Activated CD8-positive, alpha-beta memory T cell treated with anti-CD3 and anti-CD28 coated beads for 48 hours (primary cell): ENCODE measurements at places on chromosomes 12 and 14.

DNA sequence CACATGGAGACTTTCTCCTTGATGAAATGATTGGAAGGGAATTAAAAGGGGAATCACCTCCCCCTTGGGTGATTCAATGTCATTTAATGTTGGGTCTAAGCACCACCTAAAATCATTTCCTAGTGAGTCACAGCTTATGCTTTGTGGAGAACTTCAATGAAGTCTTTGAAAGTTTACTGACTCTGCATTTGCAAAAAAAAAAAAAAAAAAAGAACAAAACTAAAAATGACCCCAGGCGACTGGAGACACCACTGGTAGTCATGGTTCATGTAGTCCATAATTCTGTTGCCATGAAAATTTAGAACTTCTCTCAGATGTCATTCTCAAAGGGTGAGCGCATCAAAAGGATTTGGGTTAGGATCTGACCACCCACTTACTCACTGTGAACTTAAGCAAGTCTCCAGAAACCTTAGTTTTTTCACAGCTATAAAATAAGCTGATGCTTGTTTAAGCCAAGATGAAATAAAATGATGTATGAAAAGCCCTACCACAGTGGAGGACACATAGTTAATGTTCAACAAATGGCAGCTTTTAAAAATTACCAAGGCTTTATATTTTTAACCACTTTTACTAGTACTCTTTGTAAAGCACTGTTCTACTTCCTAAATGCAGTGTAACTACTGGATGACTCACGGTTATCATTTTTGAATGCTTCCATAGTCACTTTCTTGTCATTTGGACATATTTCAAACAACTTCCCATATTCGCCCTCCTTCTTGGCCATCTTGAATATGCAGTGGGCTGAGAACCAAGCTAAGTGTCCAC, 18.1 kb upstream of the KSR2 start:
- DNase-seq, result no peak

DNA sequence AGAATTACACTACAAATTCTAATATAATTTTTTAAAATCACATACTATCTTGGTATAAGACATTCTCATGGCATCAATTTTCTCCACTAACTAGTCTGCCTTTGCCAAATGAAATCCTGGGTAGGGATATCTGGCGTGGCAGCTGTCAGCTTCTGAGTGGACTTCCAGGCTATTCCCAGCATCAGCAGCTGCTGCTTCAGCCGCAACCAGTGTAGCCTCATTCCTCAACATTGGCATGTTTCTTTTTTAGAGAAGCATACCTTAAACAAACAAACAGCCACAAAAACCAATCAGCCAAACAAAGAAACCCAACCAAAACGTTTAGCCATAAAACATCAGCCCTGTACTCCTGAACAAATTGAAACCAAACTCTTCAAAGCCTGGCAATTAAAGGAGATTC, 235.8 kb downstream of the SSPN start:
- DNase-seq, result no peak

GRCh38 chr12:4302881-4303280, 18.1 kb upstream of the TIGAR start:
- DNase-seq, result no peak

- DNase-seq, result peak; percentile 19
Observed at GRCh38 chr14:53109105-53110041, 43.8 kb downstream of the DDHD1 start.

- DNase-seq, result no peak
Observed at GRCh38 chr12:80019691-80020090, 79.6 kb upstream of the OTOGL start.

DNA sequence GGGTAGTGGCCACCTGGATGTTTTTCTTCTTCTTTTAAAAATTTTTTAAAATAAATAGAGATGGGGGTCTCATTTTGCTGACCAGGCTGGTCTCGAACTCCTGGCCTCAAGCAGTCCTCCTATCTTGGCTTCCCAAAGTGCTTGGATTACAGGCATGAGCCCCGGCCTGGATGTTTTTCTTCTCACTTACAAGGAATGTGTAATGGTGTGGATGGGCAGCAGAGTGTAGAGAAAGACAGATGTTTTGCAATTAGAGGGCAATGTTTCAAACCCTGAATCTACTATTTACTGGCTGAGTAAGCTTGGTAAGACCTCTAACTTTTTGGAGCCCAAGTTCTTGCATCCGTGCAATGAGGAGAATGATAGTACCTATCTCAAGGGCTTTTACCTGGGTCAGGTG, 48.1 kb downstream of the ADCK1 start:
- no peak for DNase-seq

DNA sequence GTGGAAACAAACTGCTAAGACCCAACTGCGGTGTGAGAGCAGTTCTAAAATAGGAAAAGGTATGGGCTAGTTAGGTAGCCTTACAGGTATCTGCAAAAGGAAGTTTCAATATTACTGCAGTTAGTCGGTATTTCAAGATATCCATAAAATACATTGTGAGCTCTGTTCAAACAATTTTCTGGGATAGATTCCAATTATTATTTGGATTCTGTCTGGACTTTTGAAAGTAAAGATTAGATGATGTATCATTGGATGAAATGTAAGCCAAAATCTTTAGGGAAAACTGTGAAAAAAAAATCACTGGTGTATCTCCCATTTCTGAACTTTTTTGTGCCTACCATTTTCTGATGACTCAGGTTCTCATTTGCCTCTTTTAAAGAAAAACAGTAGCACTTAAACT, 621.6 kb downstream of the CCER1 start:
- DNase-seq, result no peak

GRCh38 chr12:93183940-93184671, 193.6 kb upstream of the NUDT4 start:
- DNase-seq, result no peak

DNA sequence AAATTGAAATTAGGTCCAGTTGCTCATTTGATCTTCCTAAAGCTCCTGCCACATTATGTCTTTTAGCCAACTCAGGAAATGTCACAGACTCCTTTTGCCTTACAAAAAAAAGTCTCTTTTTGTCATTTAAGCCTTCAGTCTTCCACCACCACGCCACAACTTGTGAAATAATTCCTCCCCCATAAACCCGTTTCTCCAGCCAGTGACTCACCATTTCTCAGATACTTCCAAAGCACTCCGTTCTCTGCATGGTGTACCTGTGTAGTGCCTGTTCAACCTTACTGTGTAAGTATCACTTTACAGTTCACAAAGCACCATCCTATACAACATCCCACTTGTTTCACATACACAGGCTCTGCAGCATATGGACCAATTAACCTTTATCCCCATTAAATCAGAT, 139.5 kb upstream of the AEBP2 start:
- DNase-seq, result no peak

DNA sequence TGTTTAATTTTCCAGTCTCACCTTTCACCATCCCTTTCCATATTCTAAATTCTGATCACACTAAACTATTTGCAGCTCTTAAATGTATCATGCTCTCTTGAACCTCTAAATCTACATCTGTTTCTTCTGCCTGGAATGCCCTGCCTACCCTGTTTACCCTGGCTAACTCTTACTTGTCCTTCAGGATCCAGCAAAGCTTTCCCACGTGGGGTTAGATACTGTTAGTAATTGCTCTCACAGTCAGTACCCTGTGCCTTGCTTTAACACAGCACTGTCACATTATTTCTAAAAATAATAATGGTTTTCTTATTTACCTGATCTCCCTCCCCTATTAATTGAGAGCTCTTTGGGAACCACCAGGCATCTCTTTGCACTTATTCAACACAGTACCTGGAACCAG, 333.0 kb downstream of the CEP128 start:
- no peak for DNase-seq

- DNase-seq, result no peak
Observed at GRCh38 chr14:102033241-102033640, 53.6 kb downstream of the HSP90AA1 start.

DNA sequence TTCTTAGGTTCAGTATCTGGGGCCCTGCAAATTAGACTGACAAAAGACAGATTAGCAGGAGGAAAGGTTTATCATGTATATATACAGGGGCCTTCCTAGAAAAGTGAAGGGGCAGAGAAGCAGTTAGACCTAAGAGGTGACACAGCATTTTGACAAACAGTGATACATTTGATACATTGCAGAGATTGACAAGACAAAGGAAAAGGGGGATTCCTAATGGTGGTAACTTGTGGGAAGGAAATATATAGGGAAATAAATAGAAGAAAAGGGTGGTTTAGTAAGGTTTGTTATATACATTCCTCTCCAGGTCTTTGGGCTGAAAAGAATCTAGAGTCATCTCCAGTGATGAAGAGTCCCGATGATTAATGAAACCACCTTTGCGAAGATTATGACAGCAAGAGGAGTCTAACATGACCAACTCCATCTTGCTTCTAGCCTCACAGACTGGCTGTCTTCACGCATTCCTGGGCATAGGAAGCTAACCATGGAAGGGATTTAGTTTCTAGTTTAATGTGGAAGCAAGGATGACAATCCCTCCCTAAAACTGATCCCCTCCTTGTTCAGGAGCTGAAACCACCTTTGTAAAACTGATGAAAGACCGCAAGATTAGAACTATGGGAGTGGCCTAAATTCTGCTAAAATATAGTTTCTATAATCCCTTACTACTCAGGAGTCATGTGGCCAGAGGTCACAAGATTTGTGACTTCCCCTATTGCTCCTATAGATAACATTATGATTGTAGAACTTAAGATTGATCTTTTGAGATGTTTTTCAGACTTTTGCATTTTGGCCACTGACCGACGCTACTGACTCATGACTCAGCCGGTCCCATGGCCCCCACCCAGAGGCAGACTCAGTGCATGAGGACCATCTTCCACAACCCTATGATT, 31.1 kb upstream of the CPM start:
- no peak for DNase-seq

DNA sequence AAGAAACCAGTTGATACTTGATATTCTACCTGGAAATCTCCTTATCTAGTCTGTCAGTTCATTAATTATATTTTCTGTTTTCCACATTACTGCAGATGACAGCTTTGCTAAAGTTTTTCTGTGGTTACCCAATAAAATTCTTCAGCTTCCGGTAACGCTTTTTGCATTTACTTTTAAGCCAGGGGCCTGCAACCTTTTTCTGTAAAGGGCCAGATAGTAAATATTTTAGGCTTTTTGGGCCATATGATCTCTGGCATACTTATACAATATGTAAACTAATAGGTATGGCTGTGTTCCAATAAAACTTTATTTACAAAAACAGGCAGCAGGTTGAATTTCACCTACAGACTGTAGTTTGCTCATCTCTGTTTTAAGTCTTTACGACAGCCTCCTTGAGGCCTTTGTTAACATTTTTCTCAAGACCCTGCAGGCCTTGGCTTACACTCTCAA, 48.3 kb downstream of the SPATS2 start:
- DNase-seq, result no peak

DNA sequence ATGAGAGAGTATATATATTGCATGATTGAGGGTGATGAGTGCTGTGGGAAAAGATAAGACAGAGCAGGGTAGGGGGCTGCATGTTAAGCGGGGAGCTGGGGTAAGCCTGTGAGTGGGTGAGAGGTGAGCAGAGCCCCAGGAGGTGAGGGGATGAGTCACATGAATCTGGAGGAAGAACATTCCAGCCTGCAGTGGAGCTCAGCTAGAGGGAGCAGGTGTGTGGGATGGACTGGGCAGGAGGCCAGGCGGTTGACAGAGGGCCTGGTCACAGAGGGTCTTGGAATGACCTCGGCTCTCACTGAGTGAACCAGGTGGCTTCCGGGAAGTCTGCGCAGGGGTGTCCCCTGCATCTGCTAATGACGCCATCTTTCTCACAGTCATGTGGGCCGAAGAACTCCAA, 44.4 kb downstream of the GIT2 start:
- no peak for DNase-seq

GRCh38 chr14:49923442-49923841, 30.6 kb downstream of the ARF6 start:
- DNase-seq, result no peak

DNA sequence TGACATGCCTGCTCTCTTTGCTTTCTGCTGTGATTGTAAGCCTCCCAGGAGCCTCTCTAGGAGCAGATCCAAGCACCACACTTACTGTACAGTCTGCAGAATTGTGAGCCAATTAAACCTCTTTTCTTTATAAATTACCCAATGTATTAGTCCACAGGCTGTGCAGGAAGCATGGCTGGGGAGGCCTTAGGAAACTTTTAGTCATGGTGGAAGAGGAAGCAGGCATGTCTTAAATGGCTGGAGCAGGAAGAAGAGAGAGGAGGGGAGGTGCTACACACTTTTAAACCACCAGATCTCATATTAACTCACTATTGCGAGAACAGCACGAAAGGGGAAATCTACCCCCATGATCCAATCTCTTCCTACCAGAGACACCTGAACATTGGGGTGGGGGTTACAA, 108.9 kb downstream of the DERA start:
- DNase-seq, result no peak

DNA sequence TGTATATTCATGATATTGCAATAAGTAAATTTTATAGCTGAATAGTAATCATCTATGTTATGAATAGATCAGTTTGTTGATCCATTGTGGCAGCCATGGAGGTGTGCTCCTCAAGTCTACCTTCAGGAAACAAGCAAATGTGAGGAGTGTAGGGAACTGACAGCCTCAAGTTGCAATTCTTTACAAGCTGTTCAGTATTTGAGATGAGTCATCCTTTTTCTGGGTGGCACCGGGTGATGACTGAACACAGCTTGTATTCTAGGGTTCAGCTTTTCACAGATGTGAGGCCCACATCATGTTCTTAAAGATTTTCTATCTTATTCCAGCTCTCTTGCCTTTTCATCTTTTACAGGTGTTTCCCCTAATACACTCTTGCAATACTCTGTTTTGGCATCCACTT, 452.4 kb downstream of the KCNH5 start:
- no peak for DNase-seq

DNA sequence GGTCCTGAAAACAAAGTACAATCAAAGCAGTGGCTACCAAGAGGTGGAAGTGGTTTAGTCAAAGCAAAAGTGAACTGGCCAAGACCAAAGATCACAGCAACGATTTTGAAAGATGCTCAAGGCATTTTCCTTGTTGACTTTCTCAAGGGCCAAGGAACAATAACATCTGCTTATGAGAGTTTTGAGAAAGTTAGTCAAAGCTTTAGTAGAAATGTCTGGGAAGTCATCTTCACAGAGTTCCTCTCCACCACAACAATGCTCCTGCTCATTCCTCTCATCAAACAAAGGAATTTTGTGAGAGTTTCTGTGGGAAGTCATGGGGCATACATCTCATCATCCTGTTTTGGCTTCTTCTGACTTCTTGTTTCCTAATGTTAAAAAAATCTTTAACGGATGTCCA, 80.1 kb downstream of the PLEKHA5 start:
- no peak for DNase-seq

GRCh38 chr14:92506231-92506630, 7.3 kb upstream of the RIN3 start:
- no peak for DNase-seq

GRCh38 chr12:49871263-49871561, 28.3 kb upstream of the BCDIN3D start:
- no peak for DNase-seq

DNA sequence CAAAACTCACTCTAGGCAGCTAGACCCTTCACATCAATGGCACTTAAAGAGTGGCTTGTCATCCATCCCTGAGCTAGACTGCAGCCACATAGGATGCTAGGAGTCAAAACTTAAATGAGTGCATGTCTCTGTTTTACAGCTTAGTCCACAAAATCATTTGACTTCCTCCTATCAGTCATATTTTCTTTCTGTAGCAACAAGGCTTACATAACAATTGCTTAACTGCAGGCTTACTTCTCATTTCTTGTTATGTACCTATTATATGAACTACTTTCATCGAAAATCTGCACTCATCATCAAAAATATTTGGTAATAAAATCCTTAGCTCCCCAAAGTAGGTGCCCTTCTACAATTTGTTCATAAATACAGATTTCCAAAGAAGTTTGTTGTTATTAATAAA, 30.1 kb downstream of the CLEC1A start:
- DNase-seq, result no peak
